ENCODE measurements at places on chromosomes 4 and X. TPM values are rescaled to one million over a fixed set of nuclear protein-coding genes. Genes with fewer than 3 reads are reported as not detected.

DNA sequence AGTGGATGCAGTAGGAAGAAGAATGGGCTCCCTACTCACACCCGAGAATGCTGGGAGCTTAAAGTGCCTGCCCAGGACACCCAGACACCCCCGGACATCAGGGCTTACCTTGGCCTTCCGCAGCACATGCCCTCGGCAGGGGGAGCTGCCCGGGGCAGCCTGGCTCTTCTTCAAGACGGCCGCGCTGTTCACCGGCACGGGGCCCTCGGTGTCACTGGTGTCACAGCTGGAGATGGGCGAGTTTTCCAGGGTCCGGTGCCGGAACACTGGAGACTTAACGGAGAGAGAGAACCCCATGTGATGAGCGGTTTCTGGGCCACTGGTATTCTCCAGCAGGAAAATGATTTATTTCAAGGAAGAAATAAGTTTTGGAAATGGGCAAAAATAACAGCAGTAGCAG is 170.9 kb downstream of the AFAP1 start:
- no peak overlapping the region for H3K27ac ChIP-seq
- peaks cover 61% of the 10 kb centered on the region for H3K36me3 ChIP-seq
- no peaks in the 10 kb centered on the region for H3K4me1 ChIP-seq
- H3K4me3 ChIP-seq, result no peak overlapping the region
- no peak for DNase-seq
- H3K27me3 ChIP-seq, result no peaks in the 10 kb centered on the region

- H3K27ac ChIP-seq, result no peak overlapping the region
- H3K27me3 ChIP-seq, result no peaks in the 10 kb centered on the region
- no peak for DNase-seq
- no peak overlapping the region for H3K4me3 ChIP-seq
Measured at GRCh38 chrX:6019076-6019475, 209.6 kb downstream of the NLGN4X start.

- H3K27me3 ChIP-seq, result no peaks in the 10 kb centered on the region
- H3K4me1 ChIP-seq, result no peaks in the 10 kb centered on the region
- DNase-seq, result no peak
- no peak overlapping the region for H3K27ac ChIP-seq
Measured at GRCh38 chrX:93454509-93454908, 218.9 kb downstream of the NAP1L3 start.

The GLRB gene
- 8.4 TPM for total RNA-seq

The NHS gene
- total RNA-seq, result 8.8 TPM

All from ascending aorta (tissue), 2 donors.